ENCODE measurements at places on chromosomes 6 and 20. TPM values are rescaled to one million over a fixed set of nuclear protein-coding genes. Genes with fewer than 3 reads are reported as not detected.

LRRN4 gene
- total RNA-seq: not detected

LY6G6C gene
- not detected for total RNA-seq

MAP3K5 gene
- 28.8 TPM for total RNA-seq

IL20RA gene
- total RNA-seq: 0.12 TPM

CNKSR3 gene
- total RNA-seq: 15.5 TPM

ADGRF1 gene
- not detected for total RNA-seq

FUT9 gene
- total RNA-seq: not detected

SLC22A3 gene
- 0.92 TPM for total RNA-seq

All from aortic smooth muscle cell (primary cell).